HS-5 (cell line): ENCODE measurements at places on chromosomes 11 and 22.

- no peak for DNase-seq
Measured at GRCh38 chr22:49948958-49949913, 11.3 kb upstream of the PIM3 start.

- DNase-seq, result no peak
Measured at GRCh38 chr22:24185501-24186351, 4.4 kb downstream of the SUSD2 start.

DNA sequence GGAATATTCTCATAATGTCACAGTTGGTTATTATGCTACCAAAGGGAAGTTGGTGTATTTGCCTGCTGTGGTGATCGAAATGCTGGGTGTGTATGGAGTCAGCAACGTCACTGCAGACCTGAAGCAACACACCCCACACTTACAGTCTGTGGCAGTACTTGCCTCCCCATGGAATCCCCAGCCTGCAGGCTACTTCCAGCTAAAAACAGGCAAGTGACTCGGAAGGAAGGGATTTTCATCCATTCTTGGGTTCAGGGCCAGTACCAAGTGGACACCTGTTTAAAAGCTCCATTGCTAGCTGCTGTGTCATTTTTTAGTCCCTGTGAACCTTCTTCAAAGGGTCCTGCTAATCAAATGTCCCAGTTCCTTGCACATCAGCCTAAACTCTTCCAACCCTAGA, 149.6 kb downstream of the C11orf91 start:
- no peak for DNase-seq

GRCh38 chr11:19453651-19454257, 213.0 kb upstream of the E2F8 start:
- no peak for DNase-seq

DNA sequence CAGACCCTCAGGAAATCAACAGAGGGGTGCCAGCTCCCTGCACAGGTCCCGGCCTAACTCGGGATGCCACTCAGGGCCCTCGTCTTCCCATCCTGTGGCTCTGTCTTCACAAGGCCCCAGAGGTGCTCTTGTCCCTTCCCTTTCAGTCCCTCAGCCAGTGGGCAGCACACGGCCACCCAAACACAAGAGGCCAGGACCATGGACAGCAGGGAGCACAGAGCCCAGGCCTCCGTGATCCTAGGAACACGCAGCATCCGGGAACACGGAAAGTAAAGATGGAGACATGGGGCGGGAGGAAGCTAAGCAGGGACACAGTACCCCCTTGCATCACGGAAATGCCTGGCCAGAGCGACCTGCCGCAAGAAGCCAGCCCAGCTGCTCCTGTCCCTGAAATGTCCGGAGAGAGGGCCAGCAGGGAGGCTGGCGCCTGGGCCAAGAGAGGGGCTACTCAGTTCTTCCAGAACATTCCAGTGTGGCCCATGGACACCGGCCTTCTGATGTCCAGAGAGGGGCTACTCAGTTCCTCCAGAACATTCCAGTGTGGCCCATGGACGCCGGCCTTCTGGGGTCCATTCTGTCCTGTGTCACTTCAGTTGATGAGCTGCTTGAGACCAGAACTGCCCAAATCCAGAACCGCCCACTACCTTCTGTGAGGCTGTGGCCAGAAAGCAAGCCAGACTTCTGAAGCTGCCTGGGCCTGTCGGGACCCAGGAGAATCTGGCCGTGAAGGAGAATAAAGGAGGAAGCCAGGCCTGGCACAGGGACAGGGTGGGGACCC, 274.0 kb downstream of the BRD1 start:
- no peak for DNase-seq
